ENCODE measurements at places on chromosomes 2 and 18. TPM values are rescaled to one million over a fixed set of nuclear protein-coding genes. Genes with fewer than 3 reads are reported as not detected.

Gene ABCB11
- not detected for total RNA-seq

Gene TSGA10
- 9.8 TPM for total RNA-seq

Gene NEU2
- total RNA-seq, result not detected

Gene APLF
- total RNA-seq, result 3.5 TPM

Gene GRP
- total RNA-seq, result not detected

Gene TYMS
- 268 TPM for total RNA-seq

Gene LONRF2
- total RNA-seq, result 0.16 TPM

Gene OBSL1
- total RNA-seq, result 1.1 TPM

Gene WNT6
- total RNA-seq, result not detected

Gene CCNT2
- 29.0 TPM for total RNA-seq

Gene RNASEH1
- total RNA-seq, result 10.3 TPM

Gene ACMSD
- not detected for total RNA-seq

Gene COL5A2
- total RNA-seq, result 0.77 TPM

Gene LCT
- 1.0 TPM for total RNA-seq

Gene RESP18
- total RNA-seq, result not detected

Gene CHST10
- total RNA-seq, result 3.3 TPM

Gene TMSB10
- total RNA-seq, result 3,068 TPM

Gene DES
- not detected for total RNA-seq

Gene ZSWIM2
- total RNA-seq, result not detected

Gene CLEC4F
- 0.35 TPM for total RNA-seq

Gene GDF7
- 0.02 TPM for total RNA-seq

Gene ZNF521
- total RNA-seq, result not detected

Gene IL36A
- not detected for total RNA-seq

Gene NAT8
- total RNA-seq, result not detected

Gene TM4SF20
- not detected for total RNA-seq

Gene KCNF1
- not detected for total RNA-seq

Gene SLC38A11
- not detected for total RNA-seq

Gene LMAN1
- total RNA-seq, result 245 TPM

Gene TEX44
- not detected for total RNA-seq

Gene MYO7B
- total RNA-seq, result 0.16 TPM

Gene ARMC9
- total RNA-seq, result 2.0 TPM

Gene LHCGR
- total RNA-seq, result not detected

Gene UGT1A9
- not detected for total RNA-seq

Gene INPP5D
- 81.6 TPM for total RNA-seq

Gene ANKRD29
- not detected for total RNA-seq

Gene LRRTM1
- total RNA-seq, result not detected

Gene GREB1
- 1.0 TPM for total RNA-seq

Gene DNAJC5G
- not detected for total RNA-seq

Gene WDR12
- total RNA-seq, result 100 TPM

Gene SEH1L
- 120 TPM for total RNA-seq

Gene ZNF512
- total RNA-seq, result 39.5 TPM

Gene HOXD8
- not detected for total RNA-seq

Gene LIPG
- total RNA-seq, result not detected

Gene GALR1
- total RNA-seq, result not detected

Gene VWC2L
- not detected for total RNA-seq

Gene ABCA12
- not detected for total RNA-seq

Gene UBE2E3
- total RNA-seq, result 38.1 TPM

Gene IGFBP2
- not detected for total RNA-seq

Gene IL1F10
- total RNA-seq, result not detected

Gene PCARE
- total RNA-seq, result not detected

Gene COLEC11
- total RNA-seq, result 0.54 TPM

Gene IL1B
- total RNA-seq, result not detected

Gene AGAP1
- total RNA-seq, result 2.2 TPM

Gene MEX3C
- total RNA-seq, result 46.0 TPM

Gene GULP1
- not detected for total RNA-seq
